ENCODE measurements at places on chromosomes 4 and X.

- no peak for DNase-seq
Observed at GRCh38 chr4:21768349-21769310, 179.9 kb downstream of the KCNIP4 start.

DNA sequence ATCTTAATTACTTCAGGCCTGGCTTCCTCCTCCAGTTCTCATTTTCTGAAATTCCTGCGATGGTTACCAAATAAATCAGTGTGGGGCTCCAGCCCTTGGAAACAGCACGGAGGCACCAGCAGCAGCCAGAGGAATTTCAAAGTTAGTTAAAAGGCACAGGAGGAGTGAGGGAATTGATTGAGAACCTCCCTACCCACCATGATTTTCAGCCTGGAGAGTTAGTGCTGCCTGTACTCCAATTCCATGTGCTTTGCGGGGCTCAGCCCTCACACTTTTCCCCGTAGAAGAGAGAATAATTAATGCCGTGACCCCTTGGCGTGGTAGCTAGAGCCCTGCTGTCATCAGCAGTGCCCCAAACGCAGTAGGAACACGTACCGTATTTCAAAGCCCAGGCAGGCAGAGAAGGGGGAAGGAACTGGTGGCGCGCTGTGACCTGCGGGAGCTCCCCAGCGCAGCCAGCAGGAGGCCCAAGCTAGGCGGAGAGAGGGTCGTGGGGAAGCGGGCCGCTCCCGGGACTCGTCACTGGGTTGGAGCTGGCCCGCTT is 84.0 kb upstream of the IGFBP7 start:
- DNase-seq, result no peak

- DNase-seq, result no peak
Observed at GRCh38 chrX:22349116-22349515, 76.4 kb downstream of the CBLL2 start.

GRCh38 chr4:76610751-76611547 is 175.9 kb downstream of the SHROOM3 start:
- no peak for DNase-seq

DNA sequence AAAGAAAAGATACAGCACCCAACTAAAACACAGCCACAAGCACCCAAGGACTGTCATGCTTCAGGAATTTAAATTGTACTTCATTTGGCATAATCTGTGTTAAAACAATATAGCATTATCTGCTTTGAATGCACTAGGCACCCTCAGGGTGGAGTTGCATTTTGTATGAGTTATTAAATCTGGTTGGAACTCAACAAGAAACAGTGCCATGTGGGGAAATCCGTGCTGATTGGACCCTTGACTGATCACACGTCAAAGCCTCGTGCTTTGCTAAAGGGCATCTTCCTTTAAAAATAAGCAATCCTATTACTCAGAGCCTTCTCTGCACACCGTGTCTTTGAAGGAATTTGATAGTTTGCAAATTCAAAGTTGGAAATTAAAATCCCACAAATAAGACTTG is 35.4 kb downstream of the IGFBP7 start:
- DNase-seq, result no peak

- peak; percentile 1 for DNase-seq
Observed at GRCh38 chr4:8838296-8838960, 33.2 kb downstream of the HMX1 start.

GRCh38 chr4:42172128-42172790 is 19.8 kb upstream of the BEND4 start:
- no peak for DNase-seq

DNA sequence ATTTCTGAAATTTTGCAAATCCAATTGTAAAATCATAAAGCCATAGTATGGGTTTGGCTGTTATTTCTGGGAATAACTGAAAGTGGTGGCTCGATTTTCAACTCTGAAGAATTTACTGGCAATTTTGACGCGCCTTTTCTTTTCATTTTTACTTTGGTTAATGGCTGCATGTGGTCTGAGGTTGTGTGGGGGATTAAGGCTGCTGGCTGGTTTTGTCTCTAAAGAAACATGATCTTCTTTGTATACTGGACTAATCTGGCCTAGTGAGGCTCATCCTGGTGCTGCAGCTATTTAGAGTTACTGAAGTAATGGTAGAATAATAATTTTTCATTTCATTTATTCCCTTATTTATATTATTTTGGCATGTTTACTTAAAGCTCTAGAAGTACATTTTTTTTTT is 164.0 kb downstream of the RNF150 start:
- DNase-seq, result peak; percentile 65

DNA sequence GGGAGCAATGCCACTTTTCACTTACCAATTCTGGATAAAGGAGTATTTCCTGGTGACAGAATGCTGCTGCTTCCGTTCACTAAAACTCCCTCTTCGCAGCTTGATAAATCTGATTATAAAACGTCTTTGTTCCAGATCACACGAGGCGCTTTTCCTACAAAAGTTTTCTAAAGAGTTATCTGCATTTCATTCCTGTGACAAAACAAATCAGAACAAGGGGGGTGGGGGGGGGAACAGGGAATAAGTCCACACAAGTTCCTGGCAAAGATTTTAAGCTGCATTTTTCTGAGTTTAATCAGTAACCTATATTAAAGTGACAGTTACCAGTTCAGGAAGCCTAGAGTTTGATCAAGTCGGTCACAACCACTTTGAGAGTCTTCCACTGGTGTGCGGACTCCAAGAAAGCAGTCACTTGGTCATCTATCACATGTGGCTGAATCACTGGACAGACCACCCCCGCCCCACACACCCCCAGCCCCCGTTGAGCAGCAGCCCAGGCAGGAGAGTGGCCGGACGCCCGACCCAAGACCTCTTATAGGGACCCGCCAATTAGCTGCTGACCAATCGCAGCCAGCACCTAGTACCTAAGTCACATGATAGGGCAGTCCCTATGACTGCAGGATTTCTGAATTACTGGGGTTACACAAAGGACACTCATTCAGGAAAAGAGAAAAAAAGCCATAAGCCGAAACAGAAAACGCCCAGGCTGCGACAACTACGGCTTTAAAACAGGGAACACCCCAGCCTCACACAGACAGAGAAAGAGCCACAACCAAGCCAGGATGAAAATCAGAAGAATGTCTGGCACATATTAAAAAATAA is 569.3 kb upstream of the DIPK2B start:
- DNase-seq, result no peak

GRCh38 chr4:86621435-86621834 is 27.3 kb downstream of the PTPN13 start:
- DNase-seq, result no peak

- DNase-seq, result no peak
Observed at GRCh38 chr4:111812760-111813159, 332.5 kb upstream of the FAM241A start.

- peak; percentile 35 for DNase-seq
Observed at GRCh38 chr4:46931981-46932380, 22.9 kb upstream of the COX7B2 start.

DNA sequence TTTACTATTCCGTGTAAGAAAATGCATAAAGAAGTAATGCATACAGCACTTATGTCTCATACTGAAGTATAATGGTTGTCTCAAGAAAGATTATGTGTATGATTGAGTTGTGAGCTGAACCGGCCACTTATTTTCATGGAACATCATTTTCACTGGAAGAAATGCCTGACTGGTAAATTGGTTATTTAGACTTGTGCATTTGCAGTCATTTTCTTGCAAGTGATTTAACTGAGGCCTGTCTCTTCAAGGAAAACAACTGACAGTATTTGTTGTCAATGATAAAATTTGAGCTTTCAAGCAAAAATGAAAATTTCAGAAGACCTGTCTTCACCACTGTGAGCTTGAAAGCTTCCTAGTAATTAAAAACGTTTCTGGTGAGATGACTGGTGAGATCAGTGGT is 62.7 kb upstream of the RPS6KA3 start:
- DNase-seq, result no peak

DNA sequence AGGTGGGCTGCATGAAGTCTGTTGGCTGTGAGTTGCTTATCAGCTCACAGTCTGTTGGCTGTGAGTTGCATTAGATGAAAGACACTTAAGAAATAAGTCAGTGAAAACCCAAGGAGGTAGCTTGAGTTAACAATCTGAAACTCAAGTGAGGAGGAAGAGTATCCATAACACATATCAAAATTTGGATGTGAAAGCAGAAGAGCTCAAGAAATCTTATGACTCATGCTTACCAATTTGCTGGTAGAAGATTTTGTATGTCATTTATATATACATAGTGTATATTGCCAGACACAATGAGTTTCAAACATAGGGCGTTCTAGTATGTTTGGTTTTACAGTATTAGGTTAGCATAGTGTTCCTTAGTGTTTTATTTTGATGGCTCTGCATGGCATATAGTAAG is 107.4 kb downstream of the DDIT4L start:
- DNase-seq, result no peak

- no peak for DNase-seq
Observed at GRCh38 chrX:56928546-56928945, 66.8 kb downstream of the SPIN3 start.

GRCh38 chr4:182093935-182094334 is 149.3 kb upstream of the TENM3 start:
- no peak for DNase-seq

DNA sequence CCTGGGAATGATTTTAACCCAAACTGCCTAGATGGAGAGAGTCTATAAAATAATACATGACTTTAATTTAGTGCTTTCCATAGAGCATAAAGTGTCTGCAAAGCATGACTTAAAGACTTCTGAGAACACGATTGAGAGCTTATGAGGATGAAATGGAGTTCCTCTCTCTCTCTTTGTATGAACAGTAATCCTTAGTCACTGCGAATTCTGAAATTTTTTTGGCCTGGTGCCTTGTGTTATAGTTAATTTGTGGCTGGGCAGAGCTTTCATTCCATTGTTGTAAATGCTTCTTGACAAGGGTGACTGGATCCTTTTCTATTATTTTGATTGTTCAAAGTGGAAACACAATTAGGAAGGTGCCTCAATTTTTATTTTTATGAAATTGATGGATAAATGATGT is 179.5 kb downstream of the CEP135 start:
- DNase-seq, result no peak

GRCh38 chr4:17097362-17097761 is 198.9 kb upstream of the LDB2 start:
- no peak for DNase-seq

DNA sequence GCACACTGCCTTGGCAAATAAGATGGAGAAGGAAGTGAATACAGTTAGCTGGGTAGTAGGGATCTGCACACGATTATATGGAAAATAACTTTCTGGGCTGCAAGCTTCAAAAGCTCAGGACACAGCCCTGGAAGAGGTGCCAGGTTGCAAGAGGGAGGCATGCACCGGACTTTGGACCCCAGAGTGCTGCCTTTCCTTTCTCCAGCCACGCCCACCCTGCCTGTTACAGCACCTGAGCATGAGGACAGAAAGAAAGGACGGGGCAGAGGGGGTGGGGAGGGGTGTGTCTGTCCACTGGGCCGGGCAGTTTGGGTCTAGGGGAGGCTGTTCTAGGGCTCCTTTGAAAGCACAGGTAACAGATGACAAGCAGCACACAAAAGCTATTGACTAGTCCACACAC is 152.8 kb downstream of the ENPP6 start:
- DNase-seq, result no peak

GRCh38 chr4:94400191-94400590 is 51.6 kb upstream of the PDLIM5 start:
- no peak for DNase-seq

GRCh38 chr4:55609393-55609866 is 17.4 kb upstream of the PDCL2 start:
- no peak for DNase-seq

- DNase-seq, result peak; percentile 62
Observed at GRCh38 chr4:30714408-30715031, 5.6 kb upstream of the PCDH7 start.

DNA sequence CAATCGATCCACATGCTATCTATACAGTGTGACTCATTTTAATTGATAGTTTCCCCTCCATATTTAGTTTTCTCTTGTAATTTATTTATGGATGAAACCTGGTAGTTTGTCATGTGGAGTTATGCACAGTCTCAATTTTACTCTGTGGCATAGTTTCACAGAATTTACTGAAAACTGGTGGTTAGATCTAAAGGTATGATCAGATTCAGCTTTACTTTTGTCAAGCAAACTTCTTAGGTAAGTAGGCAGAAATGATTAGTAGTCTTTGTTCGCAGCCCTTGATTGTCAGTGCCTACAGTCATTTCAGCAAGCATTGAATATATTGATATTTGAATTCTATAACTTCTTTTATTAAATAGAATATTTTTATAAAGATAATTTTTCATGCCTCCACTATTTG is 2.5 kb downstream of the ADD1 start:
- DNase-seq, result no peak

DNA sequence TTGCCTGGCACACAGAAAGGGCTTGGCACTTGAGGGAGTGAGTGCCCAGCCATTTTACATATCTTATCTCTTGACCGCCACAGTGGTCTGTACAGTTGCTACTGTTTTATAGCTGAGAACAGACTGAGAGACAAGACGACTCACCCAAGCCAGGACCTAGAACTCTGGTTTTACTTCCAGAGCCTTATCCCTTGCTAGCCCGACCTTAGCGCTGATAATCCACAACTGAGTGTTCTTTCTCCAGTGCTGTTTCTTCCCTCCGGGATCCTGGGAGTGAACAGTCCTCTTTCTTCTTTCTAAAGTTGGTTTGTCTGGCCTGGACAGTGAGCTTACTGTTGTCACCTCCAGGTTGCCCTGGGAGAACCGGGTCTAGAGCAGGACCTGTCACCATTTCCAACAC is 52.5 kb upstream of the TADA2B start:
- DNase-seq, result no peak

DNA sequence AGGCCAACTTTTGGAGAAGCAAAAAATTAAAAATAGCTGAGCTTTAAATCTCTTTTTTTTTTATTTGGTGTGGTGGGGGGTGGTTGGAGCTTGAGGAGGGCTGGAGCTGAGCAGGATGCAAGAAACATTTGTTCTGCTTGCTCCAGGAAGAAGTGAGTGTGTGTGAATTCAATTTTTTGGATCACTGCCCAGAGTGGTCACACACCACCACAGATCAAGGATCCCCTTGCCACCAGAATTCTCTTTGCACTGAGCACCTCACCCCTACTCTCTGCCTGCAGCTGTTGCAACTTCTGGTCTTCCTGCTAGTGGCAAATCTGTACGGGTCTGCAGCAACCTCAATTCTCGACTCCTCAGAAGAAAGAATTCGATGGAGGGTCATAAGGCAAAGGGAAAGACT is 19.9 kb upstream of the PLP1 start:
- no peak for DNase-seq

- no peak for DNase-seq
Observed at GRCh38 chr4:182337366-182337765, 94.2 kb downstream of the TENM3 start.

DNA sequence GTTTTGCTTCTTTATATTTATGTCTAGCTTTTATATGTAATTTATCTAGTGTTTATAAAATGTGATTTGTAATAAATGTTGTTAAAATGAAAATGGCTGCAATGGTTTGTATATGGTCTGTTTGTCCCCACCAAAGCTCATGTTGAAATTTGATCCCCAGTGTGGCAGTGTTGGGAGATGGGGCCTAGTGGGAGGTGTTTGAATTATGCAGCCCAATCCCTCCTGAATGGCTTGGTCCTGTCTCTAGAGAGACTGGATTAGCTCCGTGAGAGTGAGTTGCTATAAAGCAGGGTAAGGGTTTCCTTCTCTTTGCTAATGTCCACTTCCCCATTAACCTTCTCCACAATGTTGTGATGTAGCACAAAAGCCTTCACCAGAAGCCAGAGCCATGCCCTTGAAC is 30.0 kb upstream of the JADE3 start:
- peak; percentile 9 for DNase-seq

GRCh38 chr4:40350627-40351227 is 15.6 kb downstream of the CHRNA9 start:
- no peak for DNase-seq

All from WERI-Rb-1 (cell line).